ENCODE measurements at places on chromosomes 6 and 20.

DNA sequence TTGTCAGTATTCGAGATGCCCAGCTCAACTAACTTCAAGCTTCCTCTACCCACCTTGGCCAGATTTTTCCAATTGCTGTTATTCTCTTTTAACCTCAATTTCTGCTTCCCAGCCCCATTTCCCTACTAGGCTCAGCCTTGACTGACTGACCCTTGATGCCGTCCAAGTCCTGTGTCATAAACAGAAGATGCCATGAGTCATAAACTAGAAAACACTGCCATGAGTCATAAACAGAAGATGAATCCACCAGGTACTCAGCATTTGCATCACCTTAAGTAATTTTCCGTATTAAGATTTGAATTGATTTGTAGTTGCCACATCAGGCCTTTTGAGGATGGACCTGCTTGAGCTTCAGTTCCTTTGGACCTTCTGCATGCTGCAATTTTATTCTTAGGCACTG is 123.8 kb downstream of the FAM83B start:
- no peak for DNase-seq

GRCh38 chr6:156974830-156975261 is 197.7 kb downstream of the ARID1B start:
- DNase-seq: no peak

GRCh38 chr6:166739976-166740318 is 112.9 kb upstream of the RPS6KA2 start:
- no peak for DNase-seq

DNA sequence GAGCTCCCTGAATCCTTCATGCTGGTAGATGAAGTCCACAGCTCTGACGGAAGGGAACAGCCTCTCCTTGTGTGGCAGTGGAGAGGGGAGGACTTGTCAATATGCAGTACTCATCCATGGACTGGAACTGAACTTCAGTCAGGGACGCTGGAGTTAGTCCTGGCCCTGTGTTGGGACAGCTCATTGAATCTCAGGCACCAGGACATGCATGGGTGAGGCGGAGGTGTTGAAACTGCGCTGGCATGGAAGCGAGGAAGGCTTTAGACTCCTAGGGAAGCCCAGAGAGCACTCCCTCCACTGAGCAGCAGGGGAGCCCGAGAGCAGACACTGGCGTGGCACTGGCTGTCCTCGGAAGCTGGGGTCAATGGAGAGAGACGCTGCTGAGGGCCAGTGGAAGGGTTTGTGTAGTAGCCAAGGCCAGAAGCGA is 161.3 kb upstream of the GGTLC1 start:
- DNase-seq: peak; percentile 7

DNA sequence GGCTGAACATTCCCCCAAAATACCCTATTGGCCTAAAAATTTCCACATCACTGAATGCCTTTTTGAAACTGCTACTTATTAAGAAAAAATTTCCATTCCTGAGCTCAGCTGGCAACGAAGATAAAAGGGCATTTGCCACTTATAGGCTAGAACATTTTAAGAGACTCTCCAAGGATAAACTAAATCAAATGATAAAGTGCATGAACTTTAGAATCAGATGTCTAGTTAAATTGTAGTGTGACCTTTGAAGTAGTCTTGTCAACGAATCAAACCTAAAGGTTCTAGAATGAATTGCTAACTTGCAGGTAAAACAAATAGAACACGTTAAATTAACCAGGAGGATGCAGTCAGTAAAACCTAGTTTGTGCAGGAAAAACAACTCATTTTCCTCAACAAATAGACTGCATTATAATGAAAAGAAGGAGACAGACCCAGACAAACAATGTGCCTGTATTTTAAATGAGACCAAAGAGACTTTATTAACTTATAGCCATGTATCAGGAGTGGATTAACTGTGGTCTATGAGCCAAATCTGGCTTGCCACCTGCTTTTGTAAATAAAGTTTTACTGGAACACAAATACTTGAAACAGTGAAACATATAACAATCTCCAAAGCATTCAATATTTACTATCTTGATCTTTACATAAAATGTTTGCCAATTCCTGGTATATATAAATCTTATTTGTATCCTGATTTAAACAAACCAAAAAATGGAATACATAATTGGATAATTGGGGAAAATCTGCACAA is 184.4 kb downstream of the MEI4 start:
- no peak for DNase-seq

- DNase-seq: no peak
Observed at GRCh38 chr20:45378191-45378590, at the start of gene TP53TG5. TP53TG5 (minus strand) TSS chr20:45378325; CDS start chr20:45378236, 89 bp downstream.

DNA sequence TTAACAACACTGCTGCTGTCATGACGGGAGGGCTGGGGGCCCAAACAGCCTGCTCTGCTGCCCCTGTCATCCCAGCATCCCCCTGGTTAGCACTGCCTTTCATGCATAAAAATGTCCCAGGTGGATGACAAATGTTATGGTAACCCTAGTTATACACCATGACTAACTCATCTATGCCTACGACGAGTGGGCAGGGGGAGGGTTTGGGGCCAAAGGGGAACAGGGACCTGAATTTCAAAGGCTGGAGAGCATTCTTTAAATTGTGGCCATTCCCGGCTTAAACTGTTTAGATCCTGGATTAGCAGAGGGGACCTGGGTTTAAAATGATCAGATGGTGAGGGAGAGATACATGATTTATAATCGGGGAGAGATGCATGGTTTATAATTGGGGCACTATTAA is 24.4 kb downstream of the GNAS-AS1 start:
- no peak for DNase-seq

DNA sequence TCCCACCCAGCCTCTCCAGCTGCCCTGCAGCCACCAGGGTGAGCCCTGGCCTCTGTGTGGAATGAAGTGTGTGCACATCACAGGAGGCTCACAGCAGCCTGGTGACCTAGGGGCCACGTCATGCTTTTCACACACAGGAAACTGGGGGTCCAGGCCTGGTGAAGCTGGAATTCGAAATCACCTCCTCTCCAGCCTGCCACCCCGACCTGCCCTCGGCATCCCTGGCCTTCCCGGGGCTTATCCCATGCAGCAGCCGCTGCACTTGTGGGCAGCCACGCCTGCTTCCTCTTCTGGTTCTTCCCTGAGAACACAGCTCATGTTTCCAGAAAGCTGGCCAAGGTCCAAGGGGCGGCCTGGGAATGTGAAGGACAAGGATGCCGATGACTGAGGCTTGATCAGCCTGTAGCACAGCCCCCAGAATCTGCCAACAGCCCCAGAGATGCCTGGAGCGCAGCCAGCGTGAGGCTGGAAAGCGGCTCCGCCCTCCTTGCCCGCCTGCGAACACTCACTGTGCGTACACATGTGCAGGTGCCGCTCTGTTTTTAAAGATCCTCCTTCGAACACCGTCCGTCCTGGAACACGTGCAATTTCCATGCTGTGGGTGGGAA is 4.2 kb upstream of the NTSR1 start:
- DNase-seq: peak; percentile 83

Data from ACHN (cell line).